Substantia nigra (tissue), 51 donors: ENCODE measurements at places on chromosomes 7 and 10.

GRCh38 chr10:123567984-123568739, 98.0 kb upstream of the GPR26 start:
- DNase-seq: no peak

DNA sequence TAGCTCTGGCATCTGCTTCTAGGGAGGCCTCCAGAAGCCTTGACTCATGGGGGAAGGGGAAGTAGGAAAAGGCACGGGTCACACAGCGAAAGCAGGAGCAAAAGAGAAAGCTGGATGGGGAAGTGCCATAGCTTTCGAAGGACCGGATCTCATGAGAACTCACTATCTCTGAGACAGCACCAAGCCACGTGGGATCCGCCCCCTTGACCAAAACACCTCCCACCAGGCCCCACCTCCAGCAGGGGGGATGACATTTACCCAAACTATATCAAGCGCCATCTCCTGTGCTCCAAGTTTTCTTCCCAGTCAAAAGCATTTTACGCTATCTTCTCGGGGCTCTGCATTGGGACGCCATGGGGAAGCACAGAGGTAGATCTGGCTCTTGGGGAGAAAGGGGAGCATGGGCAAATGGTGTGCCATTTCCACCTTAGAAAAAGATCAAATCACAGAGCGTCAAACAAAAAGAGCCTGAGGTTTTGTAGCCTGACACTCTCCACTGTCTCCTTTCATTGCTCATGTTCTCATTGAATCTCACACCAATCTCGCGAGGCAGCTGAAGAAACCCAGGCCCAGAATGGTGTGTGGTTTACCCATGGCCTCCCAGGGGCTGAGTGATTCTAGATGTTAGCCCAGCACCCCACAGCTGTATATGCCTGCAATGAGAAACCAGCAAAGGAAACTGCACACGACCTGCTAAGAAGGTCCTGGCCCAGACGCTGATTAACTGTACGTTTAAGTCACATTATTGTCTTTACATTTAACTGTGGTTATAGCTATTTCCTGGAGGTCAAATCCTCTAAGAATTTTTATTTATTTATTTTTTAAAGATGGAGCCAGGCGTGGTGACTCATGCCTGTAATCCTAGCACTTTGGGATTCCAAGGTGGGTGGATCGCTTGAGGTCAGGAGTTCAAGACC, 8.1 kb upstream of the OLAH start:
- DNase-seq: no peak

DNA sequence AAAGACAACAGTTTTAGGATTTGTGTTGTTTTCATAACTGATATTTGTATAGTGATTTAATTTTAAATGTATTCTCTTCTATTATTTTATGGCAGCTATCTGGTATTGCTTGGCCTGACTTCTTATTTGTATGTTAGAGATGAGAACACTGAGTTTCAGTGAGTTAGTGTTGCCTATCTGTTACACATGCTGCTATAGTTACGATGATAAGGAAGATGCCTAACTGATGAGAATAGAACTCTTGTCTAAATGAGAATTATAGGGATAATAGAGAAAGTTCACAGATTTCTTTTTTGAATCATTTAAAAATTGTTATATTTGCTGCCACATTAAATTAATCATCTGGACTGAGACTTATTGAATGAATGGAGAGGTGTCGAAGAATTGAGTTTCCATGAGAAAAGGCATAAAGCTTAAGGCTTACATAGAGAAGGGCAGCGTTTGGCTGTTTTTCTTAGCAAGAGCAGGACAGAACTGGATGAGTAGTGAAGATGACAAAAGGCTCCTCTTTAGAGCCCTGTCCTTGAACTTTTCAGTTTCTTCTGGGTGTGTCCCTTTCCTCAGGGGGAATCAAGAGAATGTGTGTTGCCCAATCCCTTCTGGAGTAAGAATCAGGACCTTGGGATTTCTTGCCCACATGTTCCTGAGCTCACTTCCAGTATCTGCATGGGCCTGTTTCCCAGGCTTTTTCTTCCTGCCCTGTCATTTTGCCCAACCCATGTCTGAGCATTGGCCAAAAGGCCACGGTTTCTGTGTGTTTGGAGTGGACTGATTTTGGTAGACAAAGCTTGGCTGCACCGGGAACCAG, 195.6 kb upstream of the CSTF2T start:
- no peak for DNase-seq

DNA sequence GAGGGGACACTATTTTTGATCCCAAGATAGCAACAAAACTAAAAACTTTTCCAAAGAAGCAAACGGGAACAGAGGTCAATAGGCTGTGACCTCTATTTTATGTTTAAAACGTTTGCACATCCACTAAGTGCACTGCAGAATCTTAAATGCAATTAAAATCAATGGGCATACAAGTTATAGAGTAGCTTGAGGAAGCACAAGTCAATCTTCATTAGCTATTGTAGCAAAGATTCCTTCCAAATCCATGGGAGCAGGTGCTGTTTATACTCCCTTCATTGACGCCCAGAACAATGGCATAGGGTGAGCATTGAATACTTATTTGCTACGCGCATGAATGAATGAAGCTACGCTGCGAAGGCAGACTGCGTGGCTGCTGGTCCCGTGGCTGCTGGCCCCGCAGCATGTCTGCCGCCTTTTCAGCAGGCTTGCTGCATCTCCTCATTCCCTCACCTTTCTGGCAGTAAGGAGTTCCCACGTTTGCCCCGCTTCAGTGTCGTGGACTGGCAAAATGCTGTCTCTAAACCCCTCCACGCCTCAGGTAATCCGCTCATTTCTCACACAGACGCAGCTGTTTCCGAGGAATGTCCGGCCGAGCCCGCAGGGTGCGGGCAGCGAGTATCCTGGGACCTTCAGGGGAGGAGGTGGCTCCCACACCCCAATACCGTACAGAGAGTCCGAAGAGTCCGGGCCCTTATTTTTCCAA, 754 bp upstream of the PHYHIPL start:
- DNase-seq: peak; percentile 74

DNA sequence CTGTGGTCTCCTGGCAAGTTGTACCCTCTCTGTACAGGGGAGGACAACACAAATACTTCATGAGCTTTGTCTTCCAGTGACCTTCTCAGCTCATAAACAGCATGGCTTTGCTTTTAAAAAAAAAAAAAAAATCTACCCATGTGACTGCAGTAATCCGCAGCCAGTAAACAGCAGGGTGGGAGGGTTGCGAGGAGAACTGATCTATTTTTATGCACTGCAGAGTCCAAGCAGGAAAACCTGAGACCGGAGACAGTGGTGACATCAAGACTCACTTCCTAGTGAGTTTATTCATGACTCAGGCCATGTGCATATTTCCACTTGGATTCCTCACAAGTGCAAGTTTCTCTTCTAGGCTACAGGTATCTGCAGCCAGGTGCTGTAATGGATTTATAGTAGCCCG, 127.9 kb downstream of the NRF1 start:
- DNase-seq: no peak

- no peak for DNase-seq
Observed at GRCh38 chr10:59901470-59901869, 4.9 kb downstream of the CCDC6 start.

DNA sequence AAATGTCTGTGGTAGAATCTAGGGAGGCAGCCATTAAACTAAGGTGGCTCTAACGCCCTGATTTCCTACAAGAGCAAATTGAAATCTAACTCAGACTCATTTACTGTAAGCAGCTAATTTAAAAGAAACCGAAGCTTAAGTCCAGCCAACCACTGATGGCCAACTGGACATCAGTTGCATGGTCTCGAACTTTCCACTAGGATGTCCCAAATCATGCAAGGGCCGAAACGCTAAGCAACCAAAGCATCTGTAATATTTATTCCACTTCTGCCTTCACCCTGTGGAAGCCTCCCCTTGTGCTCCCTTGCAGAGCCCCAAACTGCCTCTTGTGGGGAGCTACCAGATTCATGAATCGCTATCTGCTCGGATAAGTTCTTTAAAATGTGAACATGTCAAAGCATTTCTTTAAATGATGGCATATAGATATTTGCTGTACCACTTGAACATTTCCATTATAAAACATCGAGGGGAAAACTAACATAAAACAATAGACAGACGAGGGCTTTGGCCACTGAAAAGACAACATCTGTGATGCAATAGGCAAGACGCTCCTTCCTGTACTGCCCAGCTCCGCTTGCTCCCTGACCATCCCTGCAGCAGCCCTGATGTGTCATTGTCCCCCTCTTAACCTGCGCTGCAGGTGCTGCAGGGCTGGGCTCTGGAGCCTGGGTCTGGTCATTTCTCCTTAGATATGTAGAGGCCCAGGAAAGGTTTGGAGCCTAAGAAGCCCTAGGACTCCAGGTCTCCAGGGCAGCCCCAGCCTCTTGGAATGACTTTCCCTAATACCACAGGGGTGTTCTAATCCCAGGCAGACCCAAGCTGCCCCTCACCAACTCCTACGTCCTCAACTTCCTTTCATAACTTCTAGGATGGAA, 2.9 kb upstream of the RBP3 start:
- no peak for DNase-seq

GRCh38 chr10:74040200-74041126, 42.5 kb downstream of the VCL start:
- no peak for DNase-seq

DNA sequence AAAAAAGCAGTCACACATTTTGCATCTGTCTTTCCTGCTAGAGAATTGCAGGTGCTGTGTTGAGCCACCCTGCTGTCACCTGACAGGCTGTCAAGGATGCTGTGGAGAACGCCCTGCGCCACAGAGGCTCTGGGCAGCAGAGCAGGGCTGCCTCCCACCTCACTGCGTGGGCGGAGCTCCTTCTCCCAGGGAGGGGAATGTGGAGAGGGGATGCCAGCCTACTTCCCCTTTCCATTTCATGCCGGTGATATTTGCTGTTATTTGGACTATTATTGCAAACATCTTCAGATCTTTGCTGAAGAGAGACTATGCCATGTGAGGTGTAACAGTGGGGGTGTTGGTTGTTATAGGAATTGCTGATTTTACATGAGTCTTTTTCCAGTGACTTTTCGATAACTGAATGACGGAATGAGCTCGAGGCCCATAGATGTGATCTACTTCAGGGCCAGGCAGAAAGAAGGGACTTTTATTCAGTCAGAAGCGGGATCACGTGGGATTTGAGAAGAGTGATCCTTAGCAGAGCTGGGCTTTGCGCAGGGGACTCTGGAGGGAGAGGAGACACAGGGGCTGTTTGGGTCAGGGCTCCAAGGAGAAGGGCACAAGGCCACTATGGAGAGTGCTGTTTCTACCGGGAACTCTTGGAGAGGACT, 13.6 kb upstream of the PRKAG2 start:
- DNase-seq: no peak

DNA sequence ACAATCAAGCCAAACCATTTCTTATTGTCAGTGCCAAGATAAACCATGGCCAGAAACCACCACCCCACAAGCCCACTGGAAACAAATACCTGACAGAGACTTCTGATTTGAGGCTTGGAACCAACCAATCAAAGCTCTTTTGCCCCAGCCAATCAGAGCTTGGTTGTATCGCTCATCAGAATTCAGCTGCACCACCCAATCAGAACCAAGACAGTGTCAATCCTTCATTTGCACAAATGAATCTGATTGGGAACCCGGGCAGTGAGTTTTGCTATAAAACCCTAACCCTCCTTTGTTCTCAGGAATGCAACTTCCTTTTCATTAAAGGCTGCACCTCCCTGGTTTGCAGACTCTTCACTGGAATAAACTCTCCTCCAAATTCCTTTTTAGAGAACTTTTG, 87.4 kb downstream of the ELAPOR2 start:
- no peak for DNase-seq

GRCh38 chr7:39527951-39528350, 38.3 kb upstream of the YAE1 start:
- DNase-seq: no peak

DNA sequence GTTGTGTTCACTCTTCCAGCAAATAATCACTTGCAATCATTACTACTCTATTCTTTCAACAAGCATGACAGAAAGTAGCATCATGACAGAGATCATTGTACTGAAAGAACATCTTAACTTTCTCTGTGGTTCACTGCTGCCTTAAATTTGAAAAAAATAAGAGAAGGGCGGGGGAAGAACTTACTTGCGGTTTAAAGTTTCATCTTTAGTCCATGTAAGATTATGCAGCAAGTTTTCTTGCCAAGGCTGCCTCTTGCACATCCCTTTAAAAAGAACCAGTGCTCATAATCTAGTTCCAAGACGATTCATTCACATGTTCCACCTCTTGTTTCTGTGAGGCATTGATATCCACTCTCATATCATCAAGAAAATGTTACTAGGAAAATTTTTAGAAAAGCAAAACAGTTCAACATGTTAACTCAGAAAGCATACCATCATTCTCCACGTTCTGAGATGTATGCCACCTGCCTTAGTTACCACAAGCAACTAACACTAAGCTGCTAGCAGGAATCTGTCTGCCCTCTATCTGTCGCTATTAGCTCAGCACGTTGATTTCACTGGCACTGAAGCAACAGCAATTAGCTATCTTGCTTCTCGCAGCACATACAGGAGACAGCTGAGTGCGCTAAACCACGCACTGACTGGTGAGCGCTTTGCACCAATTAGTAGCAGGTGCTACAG, at the start of gene PCDH15:
Gene PCDH15 (minus strand): TSS at position 491 of the 681 bp plus-strand sequence. CDS start 136,969 bp downstream, outside the sequence.
- peak; percentile 4 for DNase-seq

GRCh38 chr10:92082583-92083280, 159.2 kb downstream of the BTAF1 start:
- DNase-seq: no peak

DNA sequence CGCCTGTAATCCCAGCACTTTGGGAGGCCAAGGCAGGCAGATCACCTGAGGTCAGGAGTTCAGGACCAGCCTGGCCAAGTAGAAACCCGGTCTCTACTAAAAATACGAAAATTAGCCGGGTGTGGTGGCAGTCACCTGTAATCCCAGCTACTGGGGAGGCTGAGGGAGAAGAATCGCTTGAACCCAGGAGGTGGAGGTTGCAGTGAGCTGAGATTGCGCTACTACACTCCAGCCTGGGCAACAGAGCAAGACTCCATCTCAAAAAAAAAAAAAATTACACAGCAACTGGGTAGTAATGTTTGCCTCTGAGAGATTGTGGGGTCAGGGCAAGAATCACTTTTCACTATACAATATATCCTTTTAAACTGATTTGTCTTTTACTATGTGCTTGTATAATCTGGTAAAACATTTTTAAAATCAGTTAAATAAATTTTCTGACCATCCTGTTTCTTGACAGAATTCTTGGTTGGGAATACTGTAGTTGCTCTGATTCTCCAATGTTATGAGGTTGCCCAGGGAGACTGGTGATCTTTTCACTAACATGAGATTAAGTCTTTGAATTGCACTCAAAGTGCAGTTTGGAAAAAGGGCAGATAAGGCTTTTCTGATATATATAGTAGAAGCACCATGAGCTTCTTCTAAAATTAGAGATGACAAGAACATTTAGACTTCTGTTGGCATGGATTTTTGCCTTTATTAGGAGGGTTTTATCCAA, 1.5 kb downstream of the ENTPD7 start:
- DNase-seq: no peak

DNA sequence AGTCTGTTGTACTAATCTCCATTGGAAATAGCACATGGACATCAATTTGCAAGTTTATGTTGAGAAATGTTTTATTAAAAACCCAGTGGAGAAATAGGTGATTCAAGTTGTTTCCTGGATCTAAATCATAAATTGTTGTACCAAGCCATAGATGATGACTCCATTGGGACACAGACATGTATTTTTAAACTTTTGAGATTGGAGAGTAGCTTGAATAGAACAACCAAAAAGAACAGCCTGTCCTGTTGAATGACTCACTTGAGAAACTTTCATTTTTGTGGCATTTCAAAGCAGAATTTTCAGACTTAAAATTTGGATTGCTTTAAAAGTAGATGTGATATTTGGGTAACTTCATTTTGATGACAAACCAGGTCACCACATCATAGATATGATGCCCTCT, 197.5 kb downstream of the GPAM start:
- no peak for DNase-seq
